ENCODE measurements at places on chromosomes 3 and 15.
A peak's percentile ranks its signal among the peaks of the same experiment; 100 is the strongest.

DNA sequence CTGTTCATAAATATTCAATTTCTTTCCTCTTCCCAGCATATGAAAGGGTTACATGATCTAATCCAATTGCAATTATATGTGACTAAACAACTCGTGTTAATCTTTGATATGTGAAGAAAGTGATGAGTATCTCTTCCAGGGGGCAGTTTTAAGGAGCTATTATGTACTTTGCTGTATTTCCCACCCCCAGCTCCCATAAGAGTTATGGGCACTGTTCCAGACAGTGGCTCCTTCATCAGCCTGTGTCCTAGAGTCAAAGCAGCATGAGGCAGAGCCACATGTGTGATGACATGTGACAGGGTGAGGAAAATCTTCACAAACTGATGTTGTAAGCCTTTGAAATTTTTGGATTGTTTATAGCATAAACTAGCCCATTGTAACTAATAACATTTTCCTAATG lies 315.4 kb downstream of the DIPK2A start:
- DNase-seq, result no peak

- DNase-seq, result no peak
Observed at GRCh38 chr3:65672061-65672460, 366.7 kb downstream of the MAGI1 start.

GRCh38 chr15:42549032-42549491 lies 424 bp downstream of the HAUS2 start:
- no peak for DNase-seq

DNA sequence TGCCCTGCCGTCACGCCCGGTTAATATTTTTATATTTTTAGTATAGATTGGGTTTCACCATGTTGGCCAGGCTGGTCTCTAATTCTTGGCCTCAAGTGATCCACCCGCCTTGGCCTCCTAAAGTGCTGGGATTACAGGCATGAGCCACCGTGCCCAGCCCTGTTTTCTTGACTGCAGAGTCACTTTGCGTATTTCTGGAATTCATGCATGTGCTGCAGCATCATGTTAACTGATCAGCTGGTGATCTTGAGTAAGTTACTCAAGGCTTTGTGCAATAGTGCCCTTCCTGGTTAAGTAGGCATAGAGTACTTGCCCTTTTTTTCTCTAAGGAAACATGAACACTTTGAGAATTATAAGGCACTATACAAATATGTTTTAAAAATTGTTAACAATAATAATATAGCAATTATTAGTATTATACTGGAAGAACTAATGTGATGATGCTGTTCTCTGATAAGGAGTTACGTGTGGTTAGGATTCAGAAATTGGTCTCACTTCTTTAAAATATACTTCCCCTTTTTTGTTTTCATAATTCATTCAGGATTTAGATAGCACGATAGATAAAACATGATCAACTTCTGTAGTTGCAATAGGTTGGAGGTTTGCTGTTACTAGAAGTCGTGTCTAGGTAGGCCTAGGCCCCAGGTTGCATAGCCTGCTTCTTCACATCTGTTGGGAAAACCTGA lies 33.6 kb downstream of the GPR171 start:
- DNase-seq, result no peak

DNA sequence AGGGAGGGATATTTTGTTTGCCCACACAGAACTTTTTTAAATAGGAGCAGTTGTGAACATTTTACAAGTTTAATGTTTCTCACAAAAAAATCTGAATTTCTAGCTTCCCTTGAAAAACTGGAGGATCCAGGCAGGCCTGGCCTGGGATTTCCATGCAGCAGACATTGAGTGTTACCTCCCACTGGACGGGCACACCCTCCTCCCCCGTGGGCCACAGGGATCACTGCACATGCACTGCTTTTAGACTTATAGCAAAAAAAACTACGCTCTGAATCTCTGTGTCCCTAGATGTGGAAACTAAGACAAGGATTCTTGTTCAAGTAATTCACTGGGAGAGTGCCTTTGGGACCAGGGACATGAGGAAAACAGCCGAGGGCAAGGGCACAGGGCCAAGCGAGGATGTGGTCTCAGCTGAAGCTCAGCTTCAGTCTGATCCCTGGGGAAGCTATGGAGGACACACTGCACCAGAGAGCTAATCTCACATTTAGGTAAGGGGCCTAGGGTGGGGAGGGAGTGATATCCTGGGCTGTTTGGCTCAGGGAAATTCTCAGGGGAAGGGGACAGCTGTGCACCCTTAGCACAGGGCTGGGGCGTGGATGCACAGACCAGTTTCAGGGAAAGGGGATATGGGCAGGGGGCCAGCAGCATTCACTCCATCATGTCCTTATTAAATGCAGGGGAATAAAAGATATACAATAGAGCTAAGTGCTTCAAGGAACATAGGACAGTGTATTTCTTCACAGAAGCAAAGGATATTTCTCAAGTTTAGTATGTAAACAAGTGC lies 46.0 kb downstream of the FSIP1 start:
- no peak for DNase-seq

DNA sequence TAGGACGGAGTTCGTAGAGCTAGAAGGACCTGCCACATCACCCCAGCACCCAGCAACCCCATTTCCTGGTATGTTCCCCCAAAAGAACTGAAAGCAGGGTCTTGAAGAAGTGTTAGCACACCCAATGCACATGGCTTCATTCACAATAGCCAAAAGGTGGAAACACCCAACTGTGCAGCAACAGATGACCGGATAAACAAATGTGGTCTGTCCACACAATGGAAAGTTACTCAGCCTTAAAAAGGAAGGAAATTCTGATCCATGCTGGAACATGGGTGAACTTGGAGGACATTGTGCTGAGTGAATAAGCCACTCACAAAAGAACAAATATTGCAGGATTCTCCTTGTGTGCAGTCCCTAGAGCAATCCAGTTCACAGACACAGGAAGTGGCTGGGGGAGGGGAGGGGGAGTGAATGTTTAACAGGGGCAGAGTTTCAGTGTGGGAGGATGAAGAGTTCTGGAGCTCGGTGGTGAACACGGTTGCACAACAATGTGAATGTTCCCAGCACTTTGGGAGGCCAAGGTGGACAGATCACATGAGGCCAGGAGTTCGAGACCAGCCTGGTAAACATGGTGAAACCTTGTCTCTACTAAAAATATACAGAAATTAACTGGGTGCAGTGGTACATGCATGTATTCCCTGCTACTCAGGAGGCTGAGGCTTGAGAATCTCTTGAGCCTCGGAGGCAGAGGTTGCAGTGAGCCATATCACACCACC lies 157.5 kb downstream of the NUP210 start:
- peak; percentile 17 for DNase-seq
